ENCODE measurements at places on chromosomes 7 and 10. TPM values are rescaled to one million over a fixed set of nuclear protein-coding genes. Genes with fewer than 3 reads are reported as not detected.

DNA sequence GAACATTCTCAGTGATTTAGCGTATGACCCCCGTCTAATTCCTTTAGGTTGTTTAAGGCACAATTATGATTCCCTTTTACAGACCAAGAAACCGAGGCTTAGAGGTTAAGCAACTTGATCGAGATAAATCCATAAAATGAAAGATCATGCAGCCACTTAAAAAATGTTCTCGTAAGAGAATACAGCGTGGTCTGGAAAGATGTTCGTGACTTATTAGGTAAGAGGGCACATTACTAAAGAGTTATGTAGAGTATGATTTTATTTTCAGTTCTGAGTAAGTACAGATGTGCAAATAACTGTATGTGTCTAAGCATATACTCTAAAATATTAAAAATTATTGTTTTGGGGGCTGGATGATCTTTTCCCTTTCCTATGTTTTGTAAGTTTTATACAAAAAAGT is 575.1 kb downstream of the PARD3 start:
- no peak for ATAC-seq

- no peak for ATAC-seq
These were observed 745.5 kb upstream of the POT1 start for GRCh38 chr7:125675169-125675568.

- no peak for ATAC-seq
These were observed 25.3 kb upstream of the PWWP2B start for GRCh38 chr10:132371641-132372081.

DNA sequence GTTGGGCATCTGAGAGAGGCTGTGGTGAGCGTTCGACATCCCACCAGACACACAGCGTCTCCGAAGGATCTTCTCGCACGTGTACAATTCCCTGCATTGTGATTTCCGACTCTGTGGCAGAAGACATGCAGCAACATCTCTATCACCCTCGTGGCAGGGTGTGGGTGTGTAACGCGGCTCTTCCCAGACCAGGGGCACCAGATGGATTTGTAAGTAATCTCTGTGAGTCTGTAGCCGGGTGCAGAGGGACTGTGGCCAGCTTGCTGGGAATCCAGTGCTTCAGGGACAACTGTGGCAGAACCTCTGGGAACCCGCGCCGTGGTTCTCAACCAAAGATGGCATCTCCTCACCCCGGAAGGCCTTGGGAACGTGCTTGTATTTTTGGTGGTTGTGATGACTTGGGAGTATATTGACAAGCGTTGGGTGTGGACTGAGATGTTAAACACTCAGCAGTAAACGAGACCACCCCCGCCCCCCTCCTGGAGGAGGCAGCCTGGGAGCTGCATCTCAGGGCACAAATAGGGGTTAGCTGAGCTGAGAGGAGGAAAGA is 21.2 kb downstream of the FOXL3 start:
- no peak for ATAC-seq

The ALKBH4 gene
- 12.0 TPM for total RNA-seq

- no peak for ATAC-seq
These were observed 4.6 kb downstream of the SLC13A4 start for GRCh38 chr7:135723411-135723810.

GRCh38 chr10:113554214-113554613 is 1.4 kb downstream of the HABP2 start:
- ATAC-seq = no peak

All from motor neuron (in vitro differentiated cells).